ENCODE measurements at places on chromosomes 7 and 10.

GRCh38 chr7:48904975-48905374 lies 19.4 kb upstream of the CDC14C start:
- DNase-seq: no peak

DNA sequence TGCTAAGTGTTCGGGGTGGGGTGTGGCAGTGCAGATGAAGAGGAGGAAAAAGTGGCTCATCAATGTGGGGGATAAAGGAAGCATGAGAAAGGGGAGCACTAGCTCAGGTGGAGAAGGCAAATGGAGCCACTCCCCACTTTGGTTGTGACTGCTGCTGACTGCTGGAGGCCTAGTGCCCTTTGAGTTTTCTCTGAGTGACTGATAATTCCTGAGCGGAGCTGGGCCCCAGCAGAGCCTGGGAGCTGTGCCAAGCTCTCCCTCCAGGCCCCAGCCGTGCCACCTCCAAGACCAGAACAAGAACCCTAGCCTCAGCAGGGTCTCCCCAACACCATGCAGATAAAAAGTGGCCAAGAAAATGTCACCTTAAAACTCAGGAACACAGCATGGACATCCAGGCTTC lies 9.7 kb upstream of the RASSF4 start:
- DNase-seq: no peak

DNA sequence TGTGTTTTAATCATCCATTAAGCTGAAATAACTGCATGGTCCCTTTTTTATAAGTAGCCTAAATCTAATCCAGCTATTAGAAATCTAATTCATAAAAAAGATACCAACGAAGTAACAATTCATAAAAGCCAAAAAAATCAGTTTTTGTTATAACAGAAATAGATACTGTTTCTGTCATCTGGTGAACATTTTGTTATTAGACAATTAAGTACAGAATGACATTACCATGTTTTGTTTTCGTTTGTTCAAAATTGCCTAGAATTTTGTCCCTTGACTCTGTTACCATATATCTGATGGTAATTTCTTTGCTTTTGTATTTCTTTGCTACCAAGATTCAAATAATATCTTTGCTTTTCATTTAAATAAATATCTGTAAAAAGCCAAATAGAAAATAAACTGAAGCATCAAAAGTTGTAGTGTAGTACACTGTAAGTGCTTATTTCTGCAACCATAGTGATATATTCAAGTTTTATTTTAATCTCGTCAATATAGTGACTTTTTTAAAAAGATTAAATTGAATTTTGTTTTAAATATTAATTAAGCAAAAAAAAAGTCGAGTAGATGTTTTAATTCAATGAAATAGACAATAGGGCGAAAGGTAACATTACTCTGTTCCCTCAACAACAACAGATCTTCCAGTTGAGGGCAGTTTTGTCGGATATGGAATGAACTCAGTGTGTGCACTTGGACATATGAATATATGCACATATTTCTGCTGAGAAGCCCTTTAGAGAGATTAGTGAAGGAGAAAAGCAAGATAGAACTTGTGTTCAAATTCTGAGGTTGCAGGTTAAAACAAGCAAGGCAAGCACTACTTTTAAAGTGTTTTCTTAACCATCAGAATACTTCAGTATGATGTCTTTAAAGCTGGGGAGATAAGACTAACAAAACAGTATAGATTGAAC lies 7.9 kb upstream of the IGF2BP3 start:
- no peak for DNase-seq

GRCh38 chr7:128729494-128729893 lies 9.7 kb upstream of the CALU start:
- no peak for DNase-seq

DNA sequence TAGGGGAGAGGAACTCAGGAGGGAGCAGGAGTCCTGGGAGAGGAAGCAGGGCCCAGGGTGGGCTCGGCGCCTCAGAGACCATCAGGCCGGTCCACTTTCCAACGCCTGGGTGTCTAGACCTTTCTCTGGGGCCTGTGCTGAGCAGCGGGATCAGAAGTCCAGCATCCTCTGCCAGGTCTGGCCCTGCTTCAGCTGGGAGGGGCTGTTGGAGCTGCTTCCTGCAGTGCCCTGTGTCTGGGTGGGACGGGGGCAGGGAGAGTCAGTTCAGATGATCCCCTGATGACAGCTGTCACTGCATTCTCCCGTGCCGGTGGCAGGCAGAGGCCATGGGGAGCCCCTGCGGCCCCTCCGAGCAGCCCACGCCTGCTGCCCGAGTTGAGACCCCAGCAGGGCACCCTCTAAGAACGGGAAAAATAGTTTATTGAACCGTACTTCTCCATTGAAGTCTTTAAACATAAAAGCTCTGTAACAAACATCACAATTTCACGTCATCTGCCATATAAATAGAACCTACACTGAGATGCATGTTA lies 23.3 kb downstream of the AP5Z1 start:
- no peak for DNase-seq

GRCh38 chr7:139669106-139670061 lies 108.4 kb downstream of the HIPK2 start:
- no peak for DNase-seq

- no peak for DNase-seq
Observed at GRCh38 chr10:75287697-75288096, 51.9 kb upstream of the COMTD1 start.

GRCh38 chr10:22997096-22997495 lies 69.2 kb downstream of the ARMC3 start:
- no peak for DNase-seq

- no peak for DNase-seq
Observed at GRCh38 chr7:90903841-90904240, 307.7 kb downstream of the CDK14 start.

DNA sequence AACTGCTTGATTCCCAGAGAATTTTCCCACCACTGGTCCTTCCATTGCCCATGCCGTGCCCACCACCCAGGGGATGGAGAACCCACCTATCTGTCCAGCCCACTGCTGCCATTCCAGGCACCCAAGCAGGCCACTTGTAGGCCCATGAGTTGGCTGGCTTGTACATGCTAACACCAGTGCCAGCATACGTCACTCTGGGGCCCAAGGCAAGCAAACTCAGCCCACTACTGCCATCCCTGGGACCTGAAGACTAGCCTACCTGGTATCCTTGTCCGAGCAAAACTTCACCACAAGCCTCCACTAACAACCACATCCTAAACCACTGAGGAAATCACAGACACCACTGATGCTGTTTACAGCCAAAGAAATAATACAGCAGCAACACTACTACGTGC lies 44.7 kb upstream of the CDK6 start:
- DNase-seq: no peak

DNA sequence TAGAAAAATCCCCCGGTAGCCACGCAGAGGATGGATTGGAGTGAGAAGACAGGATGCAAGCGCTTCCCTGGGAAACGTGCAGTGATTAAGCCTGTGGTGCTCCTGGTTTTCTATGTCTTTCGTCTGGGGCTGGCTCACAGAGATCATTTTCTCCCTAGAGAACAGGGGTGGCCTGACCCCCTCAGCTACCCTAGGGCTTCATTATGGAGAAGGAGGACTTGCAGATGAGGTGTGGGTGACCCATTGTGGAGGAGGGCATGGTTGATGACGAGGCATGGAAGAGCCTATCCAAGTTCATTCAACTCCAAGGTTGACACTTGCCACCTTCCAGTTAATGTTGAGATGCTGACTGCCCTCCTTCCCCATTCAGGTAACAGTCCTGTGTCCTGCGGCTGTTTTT lies 75.9 kb downstream of the VSTM4 start:
- no peak for DNase-seq

DNA sequence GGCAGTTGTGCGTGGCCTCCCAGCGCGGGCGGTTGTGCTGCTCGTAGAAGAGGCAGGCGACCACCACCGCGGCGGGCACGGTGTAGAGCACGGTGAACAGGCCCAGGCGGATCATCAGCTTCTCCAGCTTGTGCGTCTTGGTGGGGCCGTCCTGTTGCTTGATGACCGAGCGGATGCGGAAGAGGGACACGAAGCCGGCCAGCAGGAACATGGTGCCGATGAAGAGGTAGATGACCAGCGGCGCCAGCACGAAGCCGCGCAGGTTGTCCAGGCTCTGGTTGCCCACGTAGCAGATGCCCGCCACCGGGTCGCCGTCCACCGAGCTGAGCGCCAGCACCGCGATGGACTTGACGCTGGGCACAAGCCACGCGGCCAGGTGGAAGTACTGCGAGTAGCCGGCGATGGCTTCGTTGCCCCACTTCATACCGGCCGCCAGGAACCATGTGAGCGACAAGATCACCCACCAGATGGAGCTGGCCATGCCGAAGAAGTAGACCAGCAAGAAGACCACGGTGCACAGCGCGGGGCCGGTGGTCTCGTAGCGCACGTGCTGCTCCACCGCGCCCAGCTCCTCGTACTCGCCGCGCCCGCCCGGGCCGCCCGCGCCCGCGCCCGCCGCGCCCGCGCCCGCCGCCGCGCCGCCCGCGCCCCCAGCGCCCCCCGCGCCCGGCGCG lies 2.2 kb downstream of the FZD8 start:
- peak; percentile 59 for DNase-seq

- DNase-seq: no peak
Observed at GRCh38 chr10:106765928-106766327, 398.6 kb downstream of the SORCS1 start.

- DNase-seq: no peak
Observed at GRCh38 chr7:98346515-98347069, 54.3 kb downstream of the BAIAP2L1 start.

- no peak for DNase-seq
Observed at GRCh38 chr7:27113991-27114769, 11.7 kb upstream of the HOXA2 start.
